Cardiac fibroblast (primary cell): ENCODE measurements at places on chromosomes 2 and 18.

DNA sequence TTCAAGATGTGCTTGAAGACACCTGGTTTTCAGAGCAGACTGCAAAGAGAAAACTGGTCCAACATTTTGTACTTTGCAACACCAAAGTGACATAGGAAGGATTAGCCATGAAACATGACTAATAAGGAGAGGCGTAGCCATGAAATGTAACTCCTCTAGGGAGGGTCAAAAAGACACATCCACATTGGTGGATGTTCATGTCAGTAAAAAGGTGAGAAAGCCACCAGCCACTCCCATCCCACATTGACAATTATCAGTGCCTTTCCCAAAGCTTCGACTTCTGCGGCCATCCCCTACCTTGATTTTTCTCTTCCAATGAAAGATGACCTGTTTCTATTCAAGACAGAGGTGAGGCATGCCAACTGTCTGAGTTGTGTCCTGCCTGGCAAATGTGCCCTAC is 223.2 kb downstream of the ALK start:
- DNase-seq, result no peak

GRCh38 chr2:199811346-199811745 is 39.6 kb downstream of the FTCDNL1 start:
- peak; percentile 24 for DNase-seq

GRCh38 chr2:6181525-6181924 is 489.3 kb downstream of the SOX11 start:
- DNase-seq, result peak; percentile 30

GRCh38 chr2:191209340-191209739 is 35.9 kb upstream of the MYO1B start:
- DNase-seq, result peak; percentile 39

GRCh38 chr18:64111950-64112349 is 36.9 kb downstream of the LINC00305 start:
- DNase-seq, result no peak

GRCh38 chr2:224524657-224525056 is 60.5 kb downstream of the CUL3 start:
- DNase-seq, result no peak

GRCh38 chr2:236665101-236665500 is 95.5 kb downstream of the ACKR3 start:
- no peak for DNase-seq

GRCh38 chr18:56433919-56434318 is 204.5 kb downstream of the TXNL1 start:
- DNase-seq, result no peak
